ENCODE measurements at places on chromosomes 1 and 21.

GRCh38 chr1:226545836-226546596 lies 2.5 kb upstream of the STUM start:
- DNase-seq, result no peak

GRCh38 chr1:187010571-187011309 lies 182.0 kb downstream of the PLA2G4A start:
- no peak for DNase-seq

GRCh38 chr1:51517361-51518032 lies 1.6 kb downstream of the EPS15 start:
- no peak for DNase-seq

DNA sequence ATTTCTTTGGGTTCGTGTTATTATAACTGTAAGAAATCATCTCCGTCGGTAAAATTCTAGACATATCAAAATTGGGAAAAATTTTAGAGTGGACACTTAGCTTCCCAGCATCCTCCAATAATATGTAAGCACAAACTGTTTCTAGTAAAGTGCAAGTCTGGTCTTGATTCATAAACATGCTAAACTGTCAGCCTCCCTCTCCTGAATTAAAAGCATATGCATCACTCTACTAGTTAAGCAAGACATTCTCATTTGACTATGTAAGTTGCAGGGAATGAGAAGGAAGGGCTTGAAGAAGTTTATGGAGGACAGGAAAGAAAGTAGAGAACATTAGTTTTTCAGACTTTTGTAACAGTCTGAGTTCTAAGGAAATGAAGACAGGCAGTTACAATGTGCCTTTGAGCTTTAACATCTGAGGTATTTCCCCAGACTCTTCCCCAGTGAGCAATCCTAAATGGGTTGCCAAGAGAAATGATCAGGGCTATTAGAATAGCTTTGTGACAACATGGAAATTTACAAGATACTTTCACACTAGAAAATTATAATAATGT lies 90.0 kb downstream of the TYW3 start:
- no peak for DNase-seq

GRCh38 chr1:167209044-167209443 lies 11.6 kb upstream of the POU2F1 start:
- no peak for DNase-seq

- DNase-seq, result no peak
Observed at GRCh38 chr1:221753828-221754188, 11.9 kb upstream of the DUSP10 start.

DNA sequence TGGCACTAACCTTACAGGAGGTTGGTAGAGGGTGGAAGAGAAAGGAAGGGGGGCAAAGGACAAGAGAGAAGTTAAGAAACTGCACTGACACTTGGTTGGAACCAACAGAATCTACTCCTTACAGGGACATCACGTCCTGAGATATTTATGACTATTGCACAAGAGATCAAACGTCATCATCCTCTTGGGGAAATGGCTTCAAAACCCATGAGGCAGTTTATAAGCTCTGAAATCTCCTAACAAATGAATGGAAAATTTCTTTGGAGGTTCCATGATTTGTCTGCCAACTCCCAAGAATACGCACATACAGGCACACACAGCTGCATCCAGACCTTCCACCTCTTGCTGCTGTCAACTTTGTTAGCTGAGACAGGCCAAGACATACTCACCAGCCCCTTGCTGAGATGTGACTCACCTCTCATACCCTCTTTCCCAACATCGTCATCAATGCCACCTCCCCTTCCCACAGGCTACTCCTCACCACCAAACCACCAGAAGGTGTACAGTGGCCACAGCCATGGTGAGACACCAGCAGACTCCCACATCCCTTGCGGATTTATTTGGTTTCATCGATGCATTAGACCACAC lies 135.5 kb downstream of the SETD4 start:
- no peak for DNase-seq

DNA sequence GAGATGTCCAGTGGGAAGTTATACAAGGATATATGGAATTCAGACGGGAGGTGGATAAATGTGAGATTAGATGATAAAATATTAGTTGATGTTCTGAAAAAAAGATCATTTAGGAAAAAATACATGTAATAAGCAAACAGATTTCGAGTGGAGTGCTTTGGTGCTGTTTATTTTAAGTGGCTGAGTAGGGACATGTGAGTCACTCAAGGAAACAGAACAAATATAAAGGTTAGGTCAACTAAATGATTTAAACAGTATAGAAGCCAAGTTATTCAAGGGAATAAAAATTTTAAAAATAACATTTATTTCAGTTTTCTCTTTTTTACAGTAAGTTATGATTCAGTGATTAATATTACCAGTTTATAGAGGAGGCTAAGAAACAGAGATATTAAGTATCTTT lies 1046.7 kb upstream of the B3GALT2 start:
- no peak for DNase-seq

- DNase-seq, result no peak
Observed at GRCh38 chr1:1286313-1287261, 6.4 kb downstream of the SCNN1D start.

DNA sequence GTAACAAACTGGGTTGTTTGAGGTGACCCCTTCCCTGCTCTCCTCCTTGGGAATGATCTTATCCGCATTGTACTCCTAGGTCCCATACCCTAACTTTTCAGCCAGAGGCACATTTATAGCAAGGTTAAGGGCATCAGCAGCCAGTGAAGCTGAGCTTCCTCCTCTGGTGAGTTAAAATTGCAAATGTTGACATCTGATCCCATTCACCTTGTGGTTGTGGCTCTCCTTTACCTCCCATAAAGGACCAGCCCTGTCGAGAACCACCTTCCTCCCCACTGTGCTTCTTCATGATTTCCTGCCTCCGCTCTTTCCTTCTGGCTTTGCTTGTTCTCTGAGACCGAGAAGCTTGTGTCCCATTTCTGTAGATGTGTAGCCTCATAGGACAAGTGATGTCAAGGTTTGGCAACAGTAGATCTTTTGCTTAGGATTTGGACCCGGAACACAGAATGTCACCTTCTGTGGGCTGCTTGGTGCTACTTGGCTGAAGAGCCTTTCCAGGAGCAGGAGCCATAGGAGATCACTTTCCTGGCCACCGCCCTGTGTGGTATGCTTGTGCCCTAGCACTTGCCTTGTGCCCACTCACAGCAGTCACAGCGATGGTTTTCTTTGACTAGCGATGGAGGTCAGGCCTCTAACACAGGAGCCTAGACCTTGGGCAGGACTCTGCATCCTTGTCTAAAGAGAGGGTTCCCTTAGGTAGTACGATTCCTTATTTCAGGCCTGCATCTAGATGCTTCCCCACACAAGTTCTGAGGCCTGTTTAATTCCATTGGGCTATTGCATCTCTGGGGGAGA lies 18.8 kb downstream of the SZRD1 start:
- no peak for DNase-seq

GRCh38 chr1:180623579-180624347 lies 8.1 kb upstream of the XPR1 start:
- no peak for DNase-seq

- no peak for DNase-seq
Observed at GRCh38 chr1:235746245-235746644, 96.7 kb upstream of the GNG4 start.

DNA sequence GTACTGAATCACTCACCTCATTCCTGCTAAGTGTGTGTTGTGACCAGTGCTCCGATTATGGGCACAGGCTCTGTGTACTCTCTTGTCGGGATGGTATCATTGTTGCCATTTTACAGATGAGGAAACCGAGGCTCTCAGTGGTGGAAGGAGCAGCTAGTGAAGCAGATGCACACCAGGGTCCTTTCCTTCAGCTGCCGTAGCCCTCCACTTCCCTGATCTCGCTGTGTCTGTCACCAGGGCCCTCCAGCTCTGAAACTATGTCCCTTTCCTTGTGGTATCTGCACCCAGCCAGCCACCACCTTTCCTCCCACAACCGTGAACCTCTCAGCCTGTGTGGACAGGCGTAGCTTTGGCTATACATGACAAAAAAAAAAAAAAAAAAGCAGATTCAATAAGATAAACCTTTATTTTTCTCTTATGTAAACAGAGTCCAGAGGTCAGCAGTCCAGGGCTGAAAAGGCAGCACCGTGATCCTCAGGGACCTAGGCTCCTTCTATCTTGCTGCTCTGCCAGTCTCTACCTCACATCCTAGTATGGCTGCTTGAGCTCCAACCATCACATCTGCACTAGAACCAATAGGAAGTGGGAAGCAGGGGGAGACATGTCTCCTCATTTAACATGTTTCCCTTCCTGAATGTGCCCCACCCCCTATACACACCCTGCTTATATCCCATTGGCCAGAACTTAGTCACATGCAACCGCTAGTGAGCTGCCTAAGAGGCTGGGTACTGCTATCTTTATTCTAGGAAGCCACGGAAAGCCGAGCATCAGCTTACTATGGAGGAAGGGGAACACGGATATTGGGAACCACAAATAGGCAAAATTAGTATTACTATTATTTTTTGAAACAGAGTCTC lies 44.3 kb downstream of the TMEM51 start:
- DNase-seq, result no peak

GRCh38 chr21:34762786-34763185 lies 94.0 kb downstream of the CLIC6 start:
- no peak for DNase-seq

DNA sequence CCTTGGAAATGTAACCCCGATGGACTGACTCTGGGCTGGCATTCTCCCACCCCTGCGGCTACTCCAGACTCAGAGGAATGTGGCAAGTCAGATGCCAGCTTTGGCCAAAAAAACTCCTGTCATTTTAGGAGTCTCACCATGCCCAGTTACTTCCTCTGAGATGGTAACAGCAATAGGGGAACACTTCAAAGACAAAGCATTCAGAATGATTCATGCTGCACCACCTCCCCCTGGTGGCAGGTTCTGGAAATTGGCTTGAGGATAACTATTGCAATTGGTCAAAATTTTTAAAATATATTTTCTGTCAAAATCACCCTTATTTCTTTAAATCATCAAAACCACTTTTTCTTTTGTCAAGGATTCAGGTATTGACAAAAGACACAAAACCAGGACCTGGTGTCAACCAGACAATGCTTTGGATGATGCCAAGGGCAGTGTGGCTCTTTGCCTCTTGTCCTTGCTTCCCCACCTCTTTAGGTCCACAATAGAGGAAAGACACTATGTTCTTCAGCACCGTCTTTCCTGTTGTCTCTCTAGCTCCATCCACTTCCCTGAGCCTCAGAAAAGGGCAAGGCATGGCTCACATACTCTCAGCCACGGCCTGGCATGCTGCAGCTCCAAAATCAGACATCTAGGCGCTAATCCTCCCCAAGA lies 9.9 kb upstream of the CDCA8 start:
- DNase-seq, result peak; percentile 46

- no peak for DNase-seq
Observed at GRCh38 chr1:110639724-110640386, 33.7 kb upstream of the KCNA2 start.

GRCh38 chr1:48670234-48671020 lies 106.3 kb downstream of the BEND5 start:
- no peak for DNase-seq

- DNase-seq, result no peak
Observed at GRCh38 chr1:94120991-94121390, at the start of gene ABCA4. TSS of gene ABCA4 (minus strand) at chr1:94121148. CDS start at chr1:94121045, 103 bp downstream.

GRCh38 chr1:210597555-210598134 lies 268.9 kb downstream of the HHAT start:
- DNase-seq, result no peak

DNA sequence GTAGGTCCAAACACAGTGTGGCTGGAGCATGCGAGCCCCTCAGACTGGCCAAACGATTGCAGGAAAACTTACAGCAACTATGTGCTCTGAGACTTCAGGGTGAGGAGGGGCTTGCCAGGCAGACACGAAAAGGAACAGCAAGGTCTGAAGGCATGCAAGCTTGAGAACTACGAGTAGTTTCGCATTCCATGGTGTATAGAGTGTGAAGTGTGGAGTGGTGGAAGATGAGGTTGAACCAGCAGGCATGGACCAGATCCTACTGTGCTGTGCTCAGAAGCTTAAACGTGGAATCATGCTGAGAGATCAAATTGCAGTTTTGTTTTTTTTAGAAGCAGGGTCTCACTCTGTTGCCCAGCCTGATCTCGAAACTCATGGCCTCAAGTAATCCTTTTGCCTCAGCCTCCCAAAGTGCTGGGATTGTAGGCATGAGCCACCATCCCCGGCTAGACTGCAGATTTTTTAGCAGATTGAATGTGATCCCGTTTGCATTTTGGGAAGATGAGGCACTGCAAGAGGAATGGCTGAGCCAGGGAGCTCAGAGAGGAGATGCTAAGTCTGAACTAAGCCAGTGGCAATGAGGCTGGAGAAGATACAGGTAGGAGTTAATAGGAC lies 5.1 kb upstream of the TFAP2E start:
- DNase-seq, result no peak

DNA sequence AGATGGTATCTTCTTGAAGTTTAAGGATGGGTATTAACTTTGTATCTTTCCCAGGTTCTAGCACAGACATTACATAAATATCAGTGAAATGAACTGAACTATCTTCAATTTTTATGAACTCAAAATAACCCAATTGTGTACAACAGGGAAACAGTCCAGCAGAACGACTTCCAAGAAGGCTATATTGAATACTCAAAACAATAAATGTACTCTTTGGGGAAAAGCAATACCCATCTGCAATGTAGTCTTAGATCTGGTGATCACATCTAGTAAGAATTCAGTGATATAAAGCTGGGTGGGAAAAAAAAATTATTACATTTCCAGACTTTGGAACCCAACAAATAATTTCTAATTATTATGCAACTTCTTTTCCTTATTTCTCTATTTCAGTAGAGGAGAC lies 33.1 kb upstream of the GORAB start:
- no peak for DNase-seq

DNA sequence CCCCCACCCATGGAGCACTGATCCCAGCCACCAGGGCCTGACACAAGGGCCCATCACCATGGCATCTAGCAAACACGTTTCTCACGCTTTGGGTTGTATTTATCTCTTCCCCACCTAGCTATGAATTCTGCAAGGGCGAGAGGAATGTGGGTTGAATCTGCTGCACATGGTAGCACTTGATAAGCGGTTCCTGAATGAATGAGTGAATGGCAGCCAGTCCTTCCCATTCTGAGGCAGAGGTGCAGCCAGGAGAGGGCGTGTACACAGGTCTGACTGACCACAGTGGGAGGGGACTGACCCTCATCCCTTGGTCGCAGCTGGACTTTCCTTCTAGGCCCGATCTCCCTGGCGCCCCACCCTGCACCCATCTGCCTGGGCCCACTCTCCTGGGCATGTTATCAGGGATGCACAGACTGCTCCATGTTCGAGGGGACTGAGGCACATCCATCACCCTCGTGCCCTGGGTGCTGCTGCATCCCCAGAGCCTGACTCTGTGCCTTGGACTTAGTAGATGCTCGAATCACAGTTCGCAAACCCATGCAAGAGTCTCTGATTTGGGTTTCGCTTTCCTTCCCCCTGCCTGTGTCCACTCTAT lies 1.0 kb downstream of the RD3 start:
- DNase-seq, result no peak

DNA sequence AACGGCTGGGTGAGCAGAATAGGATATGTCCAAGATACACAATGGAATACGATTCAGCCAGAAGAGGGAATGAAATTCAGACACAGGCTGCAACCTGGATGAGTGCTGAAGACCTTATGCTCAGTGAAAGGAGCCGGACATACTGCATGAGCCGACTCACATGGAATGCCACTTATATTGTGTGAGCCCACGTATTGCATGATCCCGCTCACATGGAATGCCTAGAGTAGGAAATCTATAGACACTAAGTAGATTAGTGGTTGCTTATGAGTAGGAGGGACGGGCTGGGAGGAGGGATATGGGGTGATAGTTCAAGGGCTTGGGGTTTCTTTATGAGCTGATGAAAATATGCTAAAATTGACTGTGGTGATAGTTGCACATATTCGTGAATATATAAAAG lies 26.8 kb downstream of the TMPRSS2 start:
- no peak for DNase-seq

- DNase-seq, result no peak
Observed at GRCh38 chr1:192603218-192603787, 27.7 kb downstream of the RGS1 start.
